Activated T-helper 1 cell treated with anti-CD3 and anti-CD28 coated beads, Interleukin-12 subunit alpha, Interleukin-12 subunit beta, Interleukin-2, Interleukin-4 antibody, amounts not matched to agents 30 ng/mL and 10 ng/mL and 1 ng/mL, durations not matched to agents 14 hours and 24 hours and 36 hours (primary cell): ENCODE measurements at places on chromosomes 2 and 18. TPM values are rescaled to one million over a fixed set of nuclear protein-coding genes. Genes with fewer than 3 reads are reported as not detected.

Gene SP3
- total RNA-seq: 95.8 and 103 TPM in 2 replicates

DNA sequence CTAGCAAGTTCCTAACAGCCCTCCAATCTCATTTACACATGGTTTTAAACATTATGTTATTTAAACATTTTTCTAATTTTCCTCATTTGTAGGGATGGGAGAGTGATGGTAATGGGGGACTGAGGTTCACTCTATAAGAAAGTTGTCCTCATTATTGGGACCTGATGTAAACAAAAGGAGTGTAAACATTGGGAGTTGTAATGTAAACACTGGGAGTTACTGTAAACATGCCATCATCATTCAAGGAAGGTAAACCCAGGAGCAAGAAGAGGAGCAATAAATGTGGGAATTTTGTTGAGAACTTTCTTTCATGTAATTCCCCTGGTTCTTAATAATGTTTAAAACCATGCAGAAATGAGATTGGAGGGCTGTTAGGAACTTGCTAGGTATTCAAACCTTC lies 17.8 kb downstream of the RFTN2 start:
- H3K4me3 ChIP-seq: no peak overlapping the region
- peaks cover 6% of the 10 kb centered on the region for H3K27me3 ChIP-seq
- H3K4me1 ChIP-seq: no peaks in the 10 kb centered on the region
- H3K27ac ChIP-seq: no peak overlapping the region
- no peak for DNase-seq

GRCh38 chr18:74897971-74898657 lies 300.4 kb downstream of the ZNF407 start:
- peaks cover 3% of the 10 kb centered on the region for H3K36me3 ChIP-seq
- H3K4me1 ChIP-seq: peaks cover 35% of the 10 kb centered on the region
- no peak overlapping the region for H3K27ac ChIP-seq

Gene GAREM1
- total RNA-seq: not detected in 2 replicates

DNA sequence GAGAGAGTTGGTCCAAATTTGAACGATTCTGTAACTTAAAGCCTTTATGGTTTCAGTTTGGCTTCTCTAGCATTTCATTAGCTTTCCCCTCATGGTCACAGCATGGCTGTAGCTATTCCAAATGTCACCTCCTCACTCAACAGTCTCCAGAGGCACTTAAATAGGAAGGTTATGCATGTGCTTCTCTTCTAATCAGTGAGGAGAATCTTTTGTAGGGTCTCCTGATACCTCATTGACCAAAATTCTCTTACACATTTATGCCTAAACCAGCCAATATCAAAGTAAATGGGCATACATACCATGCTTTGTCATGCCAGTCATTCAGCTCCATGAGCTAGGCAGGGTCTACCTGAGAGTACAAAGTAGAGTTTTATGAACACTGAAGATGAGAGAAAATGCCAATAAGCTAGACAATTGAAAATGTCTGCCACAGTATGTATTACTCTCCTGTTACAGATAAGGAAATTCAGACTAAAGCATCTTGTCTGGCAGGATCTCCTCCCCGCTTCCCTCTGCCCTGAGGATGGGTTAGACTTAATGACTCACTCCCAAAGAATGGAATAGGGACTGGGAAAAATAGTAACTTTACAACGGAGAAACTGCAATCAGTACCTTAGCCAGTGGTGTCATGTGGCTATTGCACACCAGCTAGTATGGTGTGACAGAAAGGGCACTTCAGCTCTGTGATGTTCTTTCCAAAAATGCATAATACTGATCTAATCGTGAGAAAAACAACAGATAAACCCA lies 15.4 kb downstream of the DSG2 start:
- H3K4me3 ChIP-seq: no peak overlapping the region
- no peak overlapping the region for H3K27ac ChIP-seq
- H3K36me3 ChIP-seq: no peaks in the 10 kb centered on the region
- no peaks in the 10 kb centered on the region for H3K4me1 ChIP-seq

Gene GKN1
- not detected in 2 replicates for total RNA-seq

DNA sequence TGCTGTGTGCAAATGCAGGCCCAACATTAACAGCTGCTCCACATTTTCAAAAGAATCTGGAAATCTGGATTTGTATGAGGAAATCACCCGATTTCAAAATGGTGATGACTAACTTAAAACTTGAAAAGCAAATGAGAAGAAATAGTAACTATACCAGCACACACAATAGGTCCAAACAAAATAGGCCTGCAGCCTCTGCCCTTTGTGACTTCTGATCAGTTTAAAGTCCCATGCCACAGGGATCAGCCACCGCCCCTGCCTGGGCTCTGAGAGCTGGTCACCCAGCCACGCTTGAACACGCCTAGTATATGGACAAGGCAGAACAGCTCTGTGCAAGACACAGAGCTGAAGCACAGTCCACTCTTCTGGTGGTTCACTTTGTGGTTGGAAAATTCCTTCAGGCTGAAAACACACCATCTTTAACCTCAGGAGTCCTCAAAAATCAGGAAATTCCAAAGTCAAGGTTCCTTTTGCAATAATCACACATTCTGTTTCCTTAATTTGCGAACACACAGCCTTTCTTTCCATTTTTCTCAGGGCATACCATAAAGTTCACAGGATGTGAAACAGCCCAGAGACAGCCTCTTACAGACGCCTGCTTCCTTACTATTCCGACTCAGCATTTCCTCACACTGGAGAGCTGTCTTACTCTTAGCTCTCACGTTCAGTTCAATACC lies 150.1 kb upstream of the RIOK3 start:
- H3K27me3 ChIP-seq: no peaks in the 10 kb centered on the region
- H3K4me3 ChIP-seq: no peak overlapping the region
- no peak overlapping the region for H3K27ac ChIP-seq

- no peaks in the 10 kb centered on the region for H3K36me3 ChIP-seq
- DNase-seq: no peak
- no peaks in the 10 kb centered on the region for H3K27me3 ChIP-seq
- H3K27ac ChIP-seq: no peak overlapping the region
Observed at GRCh38 chr2:76998152-76998551, 524.0 kb downstream of the LRRTM4 start.

Gene VSNL1
- not detected in 2 replicates for total RNA-seq

Gene TGIF1
- 47.7 and 52.1 TPM in 2 replicates for total RNA-seq

DNA sequence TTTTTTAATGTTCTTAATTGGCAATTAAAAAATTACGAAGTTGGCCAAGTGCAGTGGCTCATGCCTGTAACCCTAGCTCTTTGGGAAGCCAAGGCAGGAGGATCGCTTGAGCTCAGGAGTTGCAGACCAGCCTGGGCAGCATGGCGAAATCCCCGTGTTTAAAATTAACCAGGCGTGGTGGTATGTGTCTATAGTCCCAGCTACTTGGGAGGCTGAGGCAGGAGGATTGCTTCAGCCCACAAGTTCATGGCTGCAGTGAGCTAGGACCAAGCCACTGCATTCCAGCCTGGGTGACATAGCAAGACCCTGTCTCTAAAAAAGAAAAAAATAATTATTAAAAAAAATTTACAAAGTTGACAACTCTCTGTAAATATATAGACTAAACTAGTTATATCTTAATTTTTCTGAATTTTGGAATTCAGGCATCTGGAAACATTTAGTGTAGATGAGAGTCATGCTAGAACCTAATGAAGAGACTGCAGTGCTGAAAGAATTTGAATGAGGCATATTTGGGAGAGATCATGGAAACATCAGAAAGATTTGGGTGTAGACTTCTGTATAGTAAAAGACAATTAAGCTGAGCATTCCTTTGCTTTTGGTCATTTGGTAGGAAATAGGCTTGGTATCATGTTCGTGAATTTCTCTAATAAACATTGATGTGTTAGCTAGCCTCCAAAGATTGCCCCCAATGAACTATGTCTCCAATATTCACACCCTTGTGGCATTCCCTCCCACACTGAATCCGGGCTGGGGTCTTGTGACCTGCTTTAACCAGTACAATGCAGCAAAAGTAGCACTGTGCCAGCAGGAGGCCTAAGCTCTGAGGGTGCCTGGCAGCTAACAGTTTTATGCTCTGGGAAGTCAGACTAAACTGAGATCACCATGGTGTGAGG lies 4.2 kb upstream of the ROCK1 start:
- H3K36me3 ChIP-seq: no peaks in the 10 kb centered on the region
- H3K4me3 ChIP-seq: no peak overlapping the region
- no peak overlapping the region for H3K27ac ChIP-seq
- peaks cover 14% of the 10 kb centered on the region for H3K4me1 ChIP-seq

GRCh38 chr2:214747992-214748391 lies 61.5 kb downstream of the BARD1 start:
- H3K27ac ChIP-seq: no peak overlapping the region
- peaks cover 42% of the 10 kb centered on the region for H3K36me3 ChIP-seq
- H3K27me3 ChIP-seq: no peaks in the 10 kb centered on the region
- H3K4me3 ChIP-seq: no peak overlapping the region

Gene ANO7
- total RNA-seq: 2.1 and 2.4 TPM in 2 replicates

Gene ABCB11
- 0.02 TPM in 1 of 2 replicates, not detected in the other for total RNA-seq

- H3K27me3 ChIP-seq: no peaks in the 10 kb centered on the region
- H3K4me1 ChIP-seq: peaks cover 88% of the 10 kb centered on the region
- H3K4me3 ChIP-seq: peak overlapping the region; percentile 67
- peak overlapping the region; percentile 94 for H3K27ac ChIP-seq
- H3K36me3 ChIP-seq: peaks cover 36% of the 10 kb centered on the region
Observed at GRCh38 chr18:2997846-2998564, 14.9 kb downstream of the LPIN2 start.

Gene MEIS1
- not detected in 2 replicates for total RNA-seq

DNA sequence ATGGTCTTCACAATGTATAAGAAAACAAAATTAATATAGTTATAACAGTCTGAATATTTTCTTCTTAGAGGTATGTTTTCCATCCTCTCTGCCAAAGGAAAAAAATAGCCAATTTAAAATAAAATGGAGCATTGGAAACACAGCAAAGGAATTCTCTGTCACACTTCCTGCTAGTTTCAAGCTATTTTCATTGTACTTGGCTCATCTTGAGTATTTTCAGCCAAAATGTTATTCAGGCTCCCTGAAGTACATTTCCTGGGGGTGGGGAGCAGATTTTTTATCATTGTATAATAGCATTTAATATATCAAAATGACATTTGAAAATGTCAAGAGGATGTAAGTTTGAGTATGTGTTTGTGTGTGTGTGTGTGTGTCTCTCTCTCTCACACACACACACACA lies 463.6 kb upstream of the REG3G start:
- no peak overlapping the region for H3K4me3 ChIP-seq
- H3K27me3 ChIP-seq: no peaks in the 10 kb centered on the region
- H3K36me3 ChIP-seq: no peaks in the 10 kb centered on the region
- no peak for DNase-seq
- no peaks in the 10 kb centered on the region for H3K4me1 ChIP-seq

- no peak for DNase-seq
- H3K4me3 ChIP-seq: no peak overlapping the region
- H3K27ac ChIP-seq: no peak overlapping the region
- H3K36me3 ChIP-seq: no peaks in the 10 kb centered on the region
Observed at GRCh38 chr2:188561473-188561979, 269.9 kb downstream of the GULP1 start.

GRCh38 chr2:54557601-54558187 lies 101.6 kb downstream of the SPTBN1 start:
- DNase-seq: peak; percentile 66
- H3K4me3 ChIP-seq: peak overlapping the region; percentile 74
- peaks cover 8% of the 10 kb centered on the region for H3K36me3 ChIP-seq
- H3K27me3 ChIP-seq: peaks cover 3% of the 10 kb centered on the region
- peak overlapping the region; percentile 41 for H3K27ac ChIP-seq
- H3K4me1 ChIP-seq: peaks cover 89% of the 10 kb centered on the region

GRCh38 chr2:43751476-43751990 lies 22.3 kb upstream of the DYNC2LI1 start:
- no peak overlapping the region for H3K27ac ChIP-seq
- no peaks in the 10 kb centered on the region for H3K36me3 ChIP-seq
- no peaks in the 10 kb centered on the region for H3K27me3 ChIP-seq
- H3K4me3 ChIP-seq: no peak overlapping the region
- DNase-seq: no peak

DNA sequence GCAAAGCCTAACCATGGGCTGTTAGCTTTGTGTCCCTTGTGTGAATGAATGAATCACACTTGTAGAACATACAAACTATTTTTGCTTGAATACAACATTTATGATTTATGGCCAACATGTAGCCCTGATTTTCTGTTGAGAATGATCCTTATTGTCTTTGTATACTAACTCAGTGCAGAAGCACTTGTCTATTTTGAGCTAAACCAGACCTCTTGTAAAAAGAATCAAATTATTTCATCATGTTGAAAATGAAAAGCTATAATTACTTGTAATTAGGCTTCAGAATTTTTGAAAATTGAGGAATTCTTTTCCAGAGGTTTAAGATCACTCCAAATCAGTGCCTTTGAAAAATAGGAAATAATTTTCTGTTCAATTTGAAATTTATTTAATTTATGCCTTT lies 85.9 kb downstream of the ZNF407 start:
- no peaks in the 10 kb centered on the region for H3K4me1 ChIP-seq
- no peak overlapping the region for H3K27ac ChIP-seq
- H3K4me3 ChIP-seq: no peak overlapping the region
- no peaks in the 10 kb centered on the region for H3K27me3 ChIP-seq

Gene DDX1
- 104 and 111 TPM in 2 replicates for total RNA-seq

Gene IKZF2
- 2.8 and 3.2 TPM in 2 replicates for total RNA-seq

DNA sequence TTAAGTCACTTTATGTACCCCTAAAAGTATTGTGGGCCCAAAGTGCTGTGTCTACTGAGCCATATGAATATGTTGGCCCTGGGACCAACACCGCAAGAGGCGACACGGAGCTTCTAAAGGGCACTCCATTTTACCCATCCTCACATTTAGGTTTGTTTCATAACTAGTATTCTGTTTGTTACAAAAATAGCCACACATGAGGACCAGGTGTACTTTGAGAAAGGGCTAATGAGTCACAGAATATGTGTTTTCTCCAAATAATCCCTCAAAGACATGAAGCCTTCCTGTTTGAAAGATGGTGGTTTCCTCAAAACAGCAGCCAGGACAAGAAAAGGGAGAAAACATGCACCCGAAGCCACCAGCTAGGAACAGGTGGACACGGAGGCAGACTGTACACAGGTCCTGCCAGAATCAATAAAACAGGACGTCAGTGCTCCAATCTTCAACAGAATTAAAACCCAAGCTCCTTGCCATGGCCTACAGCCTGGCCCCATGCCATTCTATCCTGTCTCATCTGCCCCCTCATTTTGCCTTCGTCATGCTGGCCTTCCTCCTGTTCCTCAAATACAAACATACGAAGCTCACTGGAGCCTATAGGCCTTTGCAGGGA lies 21.8 kb upstream of the GRB14 start:
- H3K36me3 ChIP-seq: no peaks in the 10 kb centered on the region
- no peaks in the 10 kb centered on the region for H3K27me3 ChIP-seq
- no peak for DNase-seq
- no peak overlapping the region for H3K27ac ChIP-seq
- no peaks in the 10 kb centered on the region for H3K4me1 ChIP-seq
- H3K4me3 ChIP-seq: no peak overlapping the region
